ENCODE measurements at places on chromosomes 1 and 21. TPM values are rescaled to one million over a fixed set of nuclear protein-coding genes. Genes with fewer than 3 reads are reported as not detected.

The GNG12 gene
- 99.9 TPM for total RNA-seq

The MCOLN3 gene
- total RNA-seq = not detected

The IRF6 gene
- total RNA-seq = 28.7 TPM

The TPTE gene
- total RNA-seq = 0.22 TPM

The NUF2 gene
- 4.2 TPM for total RNA-seq

The OR2T11 gene
- total RNA-seq = 8.2 TPM

The NR1I3 gene
- total RNA-seq = not detected

The LHX8 gene
- not detected for total RNA-seq

The OR2T29 gene
- 19.7 TPM for total RNA-seq

The ANKRD65 gene
- total RNA-seq = 2.7 TPM

The LAMC2 gene
- 1,917 TPM for total RNA-seq

The HAO2 gene
- 0.39 TPM for total RNA-seq

The TLCD4 gene
- total RNA-seq = not detected

The PSMG1 gene
- 38.5 TPM for total RNA-seq

The NTMT2 gene
- not detected for total RNA-seq

The SETD4 gene
- 17.9 TPM for total RNA-seq

The AADACL3 gene
- not detected for total RNA-seq

The TNFRSF18 gene
- total RNA-seq = not detected

The RHBDL2 gene
- 0.79 TPM for total RNA-seq

The SIM2 gene
- 4.3 TPM for total RNA-seq

The C1orf94 gene
- total RNA-seq = not detected

The KLHDC7A gene
- total RNA-seq = not detected

The S100B gene
- total RNA-seq = not detected

The RGS4 gene
- 1.2 TPM for total RNA-seq

The PCP4 gene
- total RNA-seq = not detected

The NBPF12 gene
- total RNA-seq = 5.4 TPM

The NHLH1 gene
- total RNA-seq = 0.11 TPM

The CRNN gene
- total RNA-seq = not detected

The SLC22A15 gene
- total RNA-seq = 3.9 TPM

The NID1 gene
- 3.1 TPM for total RNA-seq

The FAM167B gene
- total RNA-seq = 1.2 TPM

The VANGL2 gene
- total RNA-seq = 6.5 TPM

The ARMH1 gene
- total RNA-seq = 0.22 TPM

The LYSMD1 gene
- total RNA-seq = 11.0 TPM

The VWA1 gene
- 46.0 TPM for total RNA-seq

The RHD gene
- total RNA-seq = not detected
